CD4-positive, alpha-beta T cell treated with Interleukin-4 for 1 hour (primary cell): ENCODE measurements at places on chromosomes 5 and 9.

GRCh38 chr5:113117543-113118115 lies 141.0 kb downstream of the DCP2 start:
- no peak for DNase-seq

GRCh38 chr5:23579566-23579965 lies 72.2 kb downstream of the PRDM9 start:
- no peak for DNase-seq

- no peak for DNase-seq
These were observed 25.1 kb downstream of the PUM3 start for GRCh38 chr9:2818804-2819121.

GRCh38 chr9:136614967-136615623 lies 47.6 kb upstream of the EGFL7 start:
- DNase-seq, result no peak

DNA sequence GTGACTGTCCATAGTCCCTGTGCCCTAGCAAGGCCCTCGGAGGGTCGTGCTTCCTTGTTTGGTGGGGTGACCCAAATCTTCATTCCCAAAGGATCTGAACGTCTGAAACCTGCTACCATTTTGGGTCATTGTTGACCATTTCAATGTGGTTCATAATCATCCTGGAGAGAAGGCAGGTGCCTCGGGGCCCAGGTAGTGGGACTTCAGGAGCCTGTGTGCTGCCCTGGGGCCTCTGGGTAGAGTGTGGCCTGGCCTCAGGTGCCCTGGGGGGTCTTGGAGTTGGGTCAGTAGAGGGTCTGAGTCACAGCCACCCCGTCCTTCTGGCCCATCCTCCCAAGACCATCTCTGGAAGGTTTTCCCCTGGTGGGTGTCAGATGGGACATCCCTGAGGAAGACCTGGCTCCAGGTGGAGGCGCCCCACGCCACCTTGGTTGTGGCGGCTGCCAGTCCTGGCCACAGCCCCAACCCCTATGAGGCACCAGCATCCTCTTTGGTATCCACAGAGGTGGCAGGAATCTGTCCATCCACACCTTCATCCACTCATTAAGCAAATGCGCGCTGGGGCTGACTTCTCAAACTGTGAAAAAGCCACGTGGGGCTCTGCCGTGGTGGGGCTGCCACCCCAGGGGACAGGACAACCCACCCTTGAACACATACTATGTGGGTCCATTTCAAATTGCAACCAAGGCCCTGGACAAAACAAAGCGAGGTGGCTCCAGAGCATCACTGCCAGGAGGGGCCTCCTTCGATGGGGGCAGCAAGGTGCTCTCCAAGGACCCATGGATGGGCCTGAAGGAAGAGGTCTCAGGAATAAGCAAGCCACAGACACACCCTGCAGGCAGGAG lies 41.6 kb upstream of the FCN1 start:
- DNase-seq, result no peak

- no peak for DNase-seq
These were observed 9.5 kb upstream of the CCDC187 start for GRCh38 chr9:136313111-136314055.

- no peak for DNase-seq
These were observed 83.3 kb upstream of the RETREG1 start for GRCh38 chr5:16700081-16700480.

- DNase-seq, result no peak
These were observed 8.4 kb downstream of the SPEF2 start for GRCh38 chr5:35626108-35626507.

- DNase-seq, result no peak
These were observed 268.9 kb downstream of the ZNF608 start for GRCh38 chr5:124477577-124477976.

DNA sequence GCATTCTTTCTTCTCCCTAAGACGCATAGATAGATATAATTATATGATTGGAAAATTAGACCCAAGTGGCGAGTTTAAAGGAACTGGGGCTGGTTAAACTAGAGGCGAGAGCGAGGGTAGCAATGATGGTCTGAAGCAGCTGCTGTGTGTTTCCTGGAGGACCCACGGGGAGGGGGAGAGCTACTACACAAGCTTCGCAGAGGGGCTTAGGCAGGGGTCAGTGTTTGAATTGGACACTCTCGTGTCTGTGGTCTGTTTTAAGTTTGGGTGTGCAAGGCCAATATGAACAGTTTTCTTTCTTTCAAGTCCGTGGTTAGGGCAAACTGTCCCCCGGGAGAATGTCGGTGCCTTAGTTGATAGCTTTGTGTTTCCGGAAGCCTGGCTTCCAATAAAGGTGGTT lies 43.1 kb downstream of the PDZD2 start:
- no peak for DNase-seq

GRCh38 chr5:102414448-102414847 lies 84.4 kb downstream of the SLCO6A1 start:
- no peak for DNase-seq

GRCh38 chr5:176359658-176360057 lies 1.9 kb downstream of the KIAA1191 start:
- DNase-seq, result no peak

DNA sequence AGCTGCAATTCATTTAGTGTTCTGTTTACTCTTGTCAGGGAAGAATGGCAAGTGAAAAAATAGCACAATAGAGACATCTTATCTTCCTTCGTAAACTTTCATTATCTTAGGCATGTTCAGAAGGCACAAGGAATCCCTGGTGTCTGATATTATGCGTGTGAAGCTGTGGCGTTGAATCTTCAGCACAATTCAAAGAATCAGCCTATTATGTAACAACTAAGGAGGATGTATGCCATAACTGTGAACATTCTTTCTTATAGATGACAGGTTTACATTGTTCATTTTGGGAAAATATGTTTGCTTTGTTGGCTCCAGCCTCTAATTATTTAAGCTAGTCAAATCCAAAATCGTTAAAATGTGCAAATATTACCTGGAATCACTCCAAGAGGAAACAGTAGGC lies 446.1 kb downstream of the ANXA1 start:
- DNase-seq, result no peak

DNA sequence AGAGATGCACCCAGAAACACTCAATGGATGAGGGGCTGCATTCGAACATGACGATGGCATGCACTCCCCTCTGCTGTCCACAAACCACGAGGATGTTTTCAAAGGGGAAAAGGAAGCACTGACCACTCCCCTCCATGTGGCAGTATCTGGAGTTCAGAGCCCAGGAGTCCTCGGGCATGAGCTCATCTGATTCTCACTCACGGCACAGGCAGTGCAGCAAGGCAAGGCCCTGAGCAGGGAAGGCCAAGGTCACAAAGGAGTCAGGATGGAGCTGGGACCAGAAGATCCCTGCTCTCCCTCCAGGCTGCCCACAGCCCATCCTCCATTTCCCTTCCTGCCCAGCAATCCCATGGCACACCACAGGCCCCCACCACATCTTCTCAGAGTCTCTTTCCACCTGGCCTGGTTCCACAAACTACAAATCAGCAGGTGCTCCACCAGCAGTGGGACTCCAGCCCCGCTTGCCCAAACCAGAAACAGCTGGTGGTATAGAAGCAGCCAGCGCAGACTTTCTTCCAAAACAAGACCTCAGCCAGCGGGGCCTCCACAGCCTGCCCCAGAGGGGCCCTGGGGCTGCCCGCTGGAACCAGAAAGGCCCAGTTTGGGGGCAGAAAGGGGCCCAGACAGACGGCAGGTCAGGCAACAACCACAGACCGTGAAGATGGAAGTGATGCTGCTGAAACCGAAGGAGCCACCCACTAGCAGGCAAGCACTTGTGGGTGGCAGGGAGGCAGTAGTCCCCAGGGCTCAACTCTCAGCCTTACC lies 12.2 kb downstream of the TNIP1 start:
- DNase-seq, result no peak

- DNase-seq, result no peak
These were observed 12.6 kb downstream of the DNAJC21 start for GRCh38 chr5:34941936-34942335.

GRCh38 chr5:95903838-95904237 lies 57.8 kb downstream of the ELL2 start:
- no peak for DNase-seq

GRCh38 chr5:7690557-7690956 lies 160.4 kb downstream of the CFAP90 start:
- no peak for DNase-seq

- no peak for DNase-seq
These were observed 224.6 kb upstream of the ARRDC3 start for GRCh38 chr5:91607675-91608074.

DNA sequence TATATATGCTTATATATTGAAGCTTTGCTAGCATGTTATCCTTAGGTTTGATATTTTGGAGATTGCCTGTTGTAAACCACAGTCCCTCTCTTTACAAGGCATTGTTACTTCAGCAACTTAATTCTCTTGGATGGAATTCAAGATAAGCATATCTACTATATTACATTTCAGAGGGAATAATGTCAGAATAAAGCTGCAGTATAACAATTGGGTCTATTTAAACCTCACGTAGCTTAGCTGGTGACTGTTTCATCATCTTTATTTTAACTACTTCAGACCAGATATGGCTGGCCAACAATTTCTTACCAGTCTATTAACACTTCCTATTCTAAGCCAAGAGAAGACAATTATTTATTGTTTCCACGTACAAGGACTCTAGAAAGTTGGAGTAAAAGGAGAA lies 27.1 kb downstream of the ZCCHC10 start:
- no peak for DNase-seq
